ENCODE measurements at places on chromosomes 5 and 9.

DNA sequence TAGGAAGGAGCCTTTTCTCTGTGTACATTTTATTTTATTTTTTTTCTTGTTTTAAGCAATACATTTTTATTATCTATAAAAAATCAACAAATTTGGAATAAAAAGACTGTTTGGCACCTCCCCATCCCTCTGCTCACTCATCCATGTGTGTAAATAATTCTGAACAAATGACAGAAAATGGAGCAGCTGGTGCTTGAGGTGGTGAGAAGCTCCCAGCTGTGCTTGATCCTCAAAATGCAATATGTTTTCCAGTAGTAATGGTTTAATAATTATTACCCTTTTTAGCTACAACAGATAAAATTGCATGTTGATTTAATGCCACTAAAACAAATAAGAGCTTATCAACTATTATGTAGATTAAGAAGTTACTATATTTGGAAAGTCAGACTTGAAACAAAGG, 132.5 kb downstream of the CDH18 start:
- no peak for DNase-seq

DNA sequence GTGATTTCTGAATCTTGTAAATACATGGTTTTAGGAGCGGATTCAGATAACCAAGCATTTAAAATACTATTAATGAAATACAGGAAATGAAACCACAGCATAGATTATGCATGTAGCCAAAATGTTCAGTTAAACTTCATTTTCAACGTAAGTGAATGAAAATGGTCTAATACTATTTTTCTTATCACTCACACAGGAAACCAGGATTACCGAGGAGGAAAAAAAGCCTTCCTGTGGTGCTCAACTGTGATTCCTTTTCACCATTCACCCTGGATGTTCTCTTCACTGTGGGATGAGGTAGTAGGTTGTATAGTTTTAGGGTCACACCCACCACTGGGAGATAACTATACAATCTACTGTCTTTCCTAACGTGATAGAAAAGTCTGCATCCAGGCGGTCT, 83.4 kb upstream of the ZNF169 start:
- DNase-seq: no peak

- DNase-seq: no peak
These were observed 1544.9 kb upstream of the WWC1 start for GRCh38 chr5:166746506-166746905.

DNA sequence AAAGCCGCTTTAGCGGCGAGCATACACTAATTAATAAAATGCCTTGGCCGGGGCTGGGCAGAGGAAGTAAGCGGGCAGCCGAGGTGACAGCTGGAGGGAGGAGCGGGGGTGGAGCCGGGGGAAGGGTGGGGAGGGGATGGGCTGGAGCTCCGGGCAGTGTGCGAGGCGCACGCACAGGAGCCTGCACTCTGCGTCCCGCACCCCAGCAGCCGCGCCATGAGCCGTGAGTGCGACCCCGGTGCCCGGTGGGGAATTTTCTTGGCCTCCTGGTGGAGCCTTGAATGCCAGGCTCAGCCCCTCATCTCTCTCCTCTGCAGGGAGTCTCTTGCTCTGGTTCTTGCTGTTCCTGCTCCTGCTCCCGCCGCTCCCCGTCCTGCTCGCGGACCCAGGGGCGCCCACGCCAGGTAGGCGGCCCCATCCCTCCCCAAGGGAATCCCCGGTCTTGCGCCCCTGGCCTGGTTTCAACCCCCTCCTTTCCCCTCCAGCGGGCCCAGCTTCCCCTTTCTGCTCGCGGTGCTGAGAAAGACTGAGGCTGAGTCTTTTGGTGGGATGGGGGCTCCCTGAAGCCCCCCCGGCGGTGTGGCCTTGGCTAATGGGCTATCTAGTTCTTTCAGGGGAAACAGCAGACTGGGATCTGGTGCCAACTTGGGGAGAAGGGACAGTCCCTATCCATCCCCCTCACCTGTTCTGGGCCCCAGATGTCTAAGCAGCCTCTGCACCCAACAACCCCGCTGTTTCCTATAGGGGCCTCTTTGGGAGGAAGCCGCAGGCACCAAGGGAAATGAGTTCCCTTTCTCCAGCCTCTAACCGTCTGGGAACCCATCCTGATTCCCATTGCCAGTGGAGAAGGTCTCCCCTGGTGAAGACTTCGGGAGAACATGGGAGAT, at the start of gene PTGS1:
PTGS1 (plus strand) TSS at position 156 of the 887 bp plus-strand sequence; CDS start at position 217, 61 bp downstream.
- DNase-seq: no peak

DNA sequence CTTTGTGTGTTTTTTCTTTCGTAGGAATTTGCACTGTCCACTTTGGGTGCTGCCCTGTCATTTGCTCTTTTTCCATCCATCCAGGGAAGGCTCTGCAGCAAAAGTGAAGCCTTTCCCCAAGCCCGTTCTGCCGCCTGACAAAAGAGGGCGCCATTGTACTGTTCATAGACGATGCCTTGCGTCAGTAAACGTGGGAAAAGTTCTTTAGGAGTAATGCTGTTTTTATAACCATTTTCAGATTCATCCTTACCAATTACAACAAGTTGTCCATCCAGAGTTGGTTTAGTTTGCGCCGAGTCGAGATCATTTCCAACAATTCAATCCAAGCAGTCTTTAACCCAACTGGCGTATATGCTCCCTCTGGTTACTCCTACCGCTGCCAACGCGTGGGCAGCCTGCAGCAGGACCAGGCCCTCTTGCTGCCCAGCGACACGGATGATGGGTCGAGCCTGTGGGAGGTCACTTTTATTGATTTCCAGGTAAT, 34.3 kb upstream of the RPS23 start:
- no peak for DNase-seq

GRCh38 chr9:130698514-130698913, 4.9 kb downstream of the EXOSC2 start:
- DNase-seq: no peak

- DNase-seq: peak; percentile 47
These were observed 6.0 kb upstream of the NIPBL start for GRCh38 chr5:36870399-36871040.

- no peak for DNase-seq
These were observed 62.7 kb downstream of the SEMA4D start for GRCh38 chr9:89435071-89435823.

DNA sequence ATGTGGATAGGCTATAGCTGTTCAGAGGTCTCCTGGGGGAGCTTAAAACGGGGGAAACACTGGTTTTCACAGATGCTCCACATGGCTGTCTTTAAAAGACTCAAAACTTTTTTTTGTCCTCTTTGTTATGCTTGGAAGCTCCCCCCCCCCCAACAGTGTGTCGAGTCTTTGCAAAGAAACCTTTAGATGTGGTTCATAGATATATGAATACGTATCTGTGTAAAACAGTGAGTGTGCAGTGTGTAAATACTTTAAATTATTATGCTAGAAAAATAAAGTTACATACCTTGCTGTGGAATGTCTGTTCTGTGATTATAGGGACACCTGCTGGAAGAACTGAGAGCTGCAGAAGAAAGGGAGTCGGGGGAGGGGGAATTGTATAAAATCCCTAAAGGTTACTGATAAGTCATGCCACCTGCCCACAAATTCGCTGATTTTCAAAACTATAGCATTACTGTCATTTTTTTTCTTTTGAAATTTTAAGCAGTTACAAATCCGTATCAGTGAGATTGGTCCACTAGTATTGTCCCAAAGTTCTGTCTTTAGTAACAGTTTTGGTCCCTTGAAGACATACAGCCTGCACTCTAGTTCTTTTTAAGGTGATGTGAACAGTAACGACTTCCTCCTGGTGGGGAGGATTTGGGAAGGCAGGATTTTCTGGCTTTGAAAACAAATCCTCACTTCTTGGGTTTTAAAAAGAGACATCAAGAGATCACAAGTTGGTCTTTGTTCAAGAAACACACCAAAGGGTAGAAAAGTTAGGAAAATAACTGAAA, 22.9 kb downstream of the RGMB start:
- DNase-seq: peak; percentile 52

DNA sequence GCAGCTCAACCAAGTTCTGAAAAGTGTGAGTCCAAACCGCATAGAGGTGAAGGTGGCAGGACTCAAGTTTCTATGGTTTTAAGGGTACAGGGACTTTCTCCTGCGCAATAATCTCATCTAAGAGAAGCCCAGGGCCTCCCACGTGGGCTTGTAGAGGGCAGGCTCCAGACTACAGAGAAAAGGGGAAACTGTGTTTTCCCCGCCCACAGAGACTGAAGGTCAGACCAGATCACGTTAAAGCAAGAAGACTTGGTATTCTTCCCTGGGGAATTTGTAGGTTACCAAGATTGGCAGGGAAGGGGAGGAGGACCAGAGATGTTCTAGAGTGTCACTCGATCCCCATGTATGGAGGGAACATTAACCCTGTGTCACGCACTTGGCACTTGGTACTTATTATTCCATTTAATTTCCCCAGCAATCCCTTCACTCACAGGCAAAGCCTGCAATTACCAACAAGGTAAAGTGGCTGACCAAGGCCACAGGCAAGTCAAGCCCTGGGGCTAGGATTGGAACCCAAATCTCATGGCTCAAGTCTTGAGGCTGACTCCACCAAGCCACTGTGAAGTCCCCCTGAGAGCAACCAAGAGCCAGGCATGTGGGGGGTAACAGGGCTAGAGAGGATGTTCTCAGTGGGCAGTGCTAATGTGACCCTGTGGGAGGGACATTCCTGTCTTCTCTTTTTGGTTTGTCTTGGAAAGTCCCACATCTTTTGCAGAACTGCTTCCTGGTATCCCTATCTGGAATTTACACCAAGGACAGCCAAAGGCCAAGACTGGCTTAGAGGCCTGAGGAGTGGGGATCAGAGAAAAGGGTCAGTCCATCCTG, 18.3 kb upstream of the NEK6 start:
- no peak for DNase-seq

DNA sequence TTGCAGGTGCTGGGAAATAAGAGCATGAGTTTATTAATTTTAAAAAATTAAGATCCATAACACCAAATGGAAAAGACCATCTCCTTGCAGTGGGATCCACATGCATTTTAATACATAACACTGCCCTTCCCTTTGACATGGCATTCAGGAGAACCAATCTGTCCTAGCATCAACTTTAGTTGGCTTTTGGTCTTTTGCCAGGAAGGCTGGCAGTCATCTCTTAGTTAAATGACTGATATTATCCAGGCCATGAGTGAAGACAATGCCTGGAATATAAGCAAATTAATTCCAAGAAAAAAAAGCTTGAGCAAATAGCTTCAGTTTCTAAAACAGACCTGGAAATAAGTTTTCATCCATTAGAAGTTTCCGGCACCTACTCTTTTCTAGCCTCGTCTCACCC, 55.1 kb upstream of the OTULINL start:
- no peak for DNase-seq

DNA sequence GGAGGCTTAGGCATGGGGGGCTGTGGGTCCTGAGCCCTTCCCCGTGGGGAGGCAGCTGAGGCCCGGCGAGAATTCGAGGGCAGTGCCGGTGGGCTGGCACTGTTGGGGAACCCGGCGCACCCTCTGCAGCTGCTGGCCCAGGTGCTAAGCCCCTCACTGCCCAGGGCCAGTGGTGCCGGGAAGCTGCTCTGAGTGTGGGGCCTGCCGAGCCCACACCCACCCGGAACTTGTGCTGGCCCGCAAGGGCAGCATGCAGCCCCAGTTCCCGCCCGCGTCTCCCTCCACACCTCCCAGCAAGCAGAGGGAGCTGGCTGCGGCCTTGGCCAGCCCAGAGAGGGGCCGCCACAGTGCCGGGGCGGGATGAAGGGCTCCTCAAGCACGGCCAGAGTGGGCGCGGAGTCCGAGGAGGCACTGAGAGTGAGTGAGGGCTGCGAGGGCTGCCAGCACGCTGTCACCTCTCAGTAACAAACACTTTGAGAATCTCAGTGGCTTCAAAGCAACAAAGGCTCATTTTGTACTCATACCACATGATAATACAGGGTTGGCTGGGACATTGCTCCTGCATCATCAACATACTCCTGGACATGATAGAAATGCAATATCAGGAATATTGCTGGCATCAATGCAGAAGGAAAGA, 265.7 kb upstream of the ANKRD55 start:
- DNase-seq: no peak

- DNase-seq: no peak
These were observed 114.5 kb downstream of the FGF1 start for GRCh38 chr5:142571371-142571770.

- DNase-seq: no peak
These were observed 410.1 kb downstream of the MAT2B start for GRCh38 chr5:163915481-163915961.

DNA sequence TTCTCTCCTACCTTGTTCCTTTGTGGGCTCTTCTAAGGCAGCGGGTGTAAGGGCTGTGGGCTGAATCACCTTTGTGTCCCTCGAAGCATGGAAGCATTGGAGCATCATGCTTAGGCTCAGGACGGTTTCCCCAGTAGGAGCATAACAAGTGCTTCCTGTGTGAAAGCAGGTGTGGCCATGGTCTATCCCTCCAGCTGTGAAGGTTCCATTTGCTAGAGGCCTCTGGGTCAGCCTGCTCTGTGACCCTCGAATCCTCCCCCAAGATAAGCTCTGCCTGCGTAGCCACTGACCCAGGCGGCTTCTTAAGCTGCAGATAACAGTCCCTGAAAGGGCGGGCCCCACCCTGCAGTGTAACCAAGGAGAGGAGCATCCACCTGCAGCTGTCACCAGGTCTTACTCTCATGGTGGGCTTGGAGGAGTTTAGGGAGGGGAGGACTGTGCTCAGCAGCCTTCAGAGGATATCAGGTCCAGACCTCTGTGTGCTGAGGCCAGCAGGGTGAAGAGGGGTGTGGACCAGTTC, 8.4 kb upstream of the NDST1 start:
- DNase-seq: no peak

- no peak for DNase-seq
These were observed 29.5 kb downstream of the NIM1K start for GRCh38 chr5:43221502-43221901.

GRCh38 chr5:98714710-98715288, 58.7 kb upstream of the RGMB start:
- no peak for DNase-seq

GRCh38 chr5:1386274-1386717, 41.4 kb upstream of the CLPTM1L start:
- peak; percentile 64 for DNase-seq

DNA sequence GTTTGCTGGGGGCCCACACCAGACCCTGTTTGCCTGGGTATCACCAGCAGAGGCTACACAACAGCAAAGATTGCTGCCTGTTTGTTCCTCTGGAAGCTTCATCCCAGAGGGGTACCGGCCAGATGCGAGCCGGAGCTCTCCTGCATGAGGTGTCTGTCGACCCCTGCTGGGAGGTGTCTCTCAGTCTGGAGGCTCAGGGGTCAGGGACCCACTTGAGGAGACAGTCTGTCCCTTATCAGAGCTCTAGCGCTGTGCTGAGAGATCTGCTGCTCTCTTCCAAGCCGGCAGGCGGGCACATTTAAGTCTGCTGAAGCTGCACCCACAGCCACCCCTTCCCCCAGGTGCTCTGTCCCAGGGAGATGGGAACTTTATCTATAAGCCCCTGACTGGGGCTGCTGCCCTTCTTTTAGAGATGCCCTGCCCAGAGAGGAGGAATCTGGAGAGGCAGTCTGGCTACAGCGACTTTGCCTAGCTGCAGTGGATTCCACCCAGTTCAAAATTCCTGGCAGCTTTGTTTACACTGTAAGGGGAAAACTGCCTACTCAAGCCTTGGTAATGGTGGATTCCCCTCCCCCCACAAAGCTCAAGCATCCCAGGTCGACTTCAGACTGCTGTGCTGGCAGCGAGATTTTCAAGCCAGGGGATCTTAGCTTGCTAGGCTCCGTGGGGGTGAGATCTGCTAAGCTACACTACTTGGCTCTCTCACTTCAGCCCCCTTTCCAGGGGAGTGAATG, 206.0 kb upstream of the TLX3 start:
- no peak for DNase-seq
